Stimulated activated naive CD4-positive, alpha-beta T cell (primary cell): ENCODE measurements at places on chromosomes 4 and X.

DNA sequence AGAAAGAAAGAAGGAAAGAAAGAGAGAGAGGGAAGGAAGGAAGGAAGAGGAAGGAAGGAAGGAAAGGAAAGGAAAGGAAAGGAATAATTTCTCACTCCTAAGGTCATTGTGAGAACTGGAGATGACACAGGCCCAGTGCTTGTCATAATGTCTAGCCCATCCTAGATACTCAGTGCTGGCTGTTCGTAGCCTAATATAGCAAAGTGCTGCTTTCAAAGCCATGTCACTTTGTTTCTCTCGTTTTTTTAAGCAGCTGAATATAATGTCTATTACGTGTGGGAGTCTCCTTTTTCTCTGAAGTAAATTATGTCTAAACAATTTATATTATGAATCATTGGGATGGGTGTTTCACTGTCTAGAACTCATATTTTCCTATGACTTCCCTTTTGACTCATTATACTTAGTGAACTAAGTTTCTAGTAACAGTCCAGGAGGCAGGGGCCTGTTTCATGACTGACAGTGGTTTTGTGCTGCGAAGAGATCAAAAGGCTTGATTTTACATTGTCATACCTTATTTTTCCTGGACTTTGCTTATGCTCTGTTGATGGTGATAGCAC is 327.0 kb upstream of the ZFP42 start:
- DNase-seq = no peak

GRCh38 chrX:44036336-44036735 is 63.1 kb upstream of the NDP start:
- no peak for DNase-seq

- no peak for DNase-seq
Observed at GRCh38 chrX:136635235-136635634, 12.7 kb upstream of the CD40LG start.

DNA sequence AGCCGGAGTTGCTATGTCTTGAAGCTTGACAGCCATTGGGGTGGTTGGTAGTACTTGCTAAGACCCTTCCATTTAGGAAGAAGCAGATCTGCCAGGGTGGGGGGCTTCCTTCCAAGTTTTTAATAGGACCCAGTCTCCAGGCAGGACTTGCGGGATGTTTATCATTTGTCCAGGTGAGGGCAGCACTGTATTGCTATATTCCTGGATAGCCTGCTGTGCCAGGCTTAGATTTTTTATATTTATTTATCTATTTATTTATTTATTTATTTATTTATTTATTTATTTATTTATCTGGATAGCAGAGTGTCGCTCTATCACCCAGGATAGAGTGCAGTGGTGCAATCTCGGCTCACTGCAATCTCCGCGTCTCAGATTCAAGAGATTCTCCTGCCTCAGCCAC is 87.4 kb upstream of the CT45A1 start:
- DNase-seq = no peak

DNA sequence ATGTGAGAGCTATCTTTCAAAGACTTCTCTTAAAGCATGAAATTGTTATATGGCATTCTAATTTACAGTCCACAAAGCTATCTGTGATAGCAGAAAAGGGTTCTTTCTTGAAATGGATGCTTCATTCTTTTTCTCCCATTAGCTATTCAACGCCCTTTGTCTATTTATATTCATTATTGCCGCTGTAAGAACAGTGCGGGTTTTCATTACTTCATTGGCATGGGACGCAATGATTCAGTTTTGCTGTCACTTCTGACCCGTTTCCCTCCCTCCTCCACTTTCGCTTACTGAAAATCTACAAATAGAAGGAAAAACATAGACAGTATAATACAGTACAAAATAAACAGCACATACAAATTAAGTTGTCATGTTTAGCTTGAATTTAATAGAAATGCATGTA is 394.6 kb downstream of the PCDH7 start:
- DNase-seq = no peak

DNA sequence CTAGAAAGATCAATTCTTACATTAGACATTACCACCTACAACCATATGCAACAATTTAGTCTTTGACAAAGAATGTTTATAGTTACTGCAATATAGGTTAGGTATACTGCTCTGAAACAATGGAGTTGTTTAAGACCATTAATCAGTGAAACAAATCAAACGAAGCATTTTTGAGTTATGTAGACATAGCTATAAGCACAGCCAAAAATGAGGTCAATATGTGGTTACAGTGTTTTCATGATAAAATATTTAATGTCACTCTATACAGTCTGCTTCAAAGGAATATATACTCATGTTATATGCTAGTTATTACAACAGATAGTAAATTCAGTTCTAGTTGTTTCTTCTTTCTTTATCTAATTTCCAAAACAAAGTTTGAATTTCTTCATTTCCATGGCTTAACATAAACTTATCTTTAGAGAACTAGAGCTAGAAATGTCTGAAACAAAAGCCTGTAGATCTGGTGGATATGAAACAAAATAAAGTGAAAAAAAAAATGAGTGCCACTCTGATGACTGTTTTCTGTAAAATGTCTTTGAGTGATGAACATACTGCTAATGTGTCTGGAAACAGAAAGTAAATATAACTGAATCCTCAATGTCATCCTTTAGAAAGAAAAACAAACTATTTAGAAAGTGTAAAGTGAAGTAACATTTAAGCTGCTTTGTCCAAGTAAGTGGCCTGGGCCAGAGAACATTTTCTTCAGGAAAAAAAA is 809.0 kb downstream of the FAT4 start:
- DNase-seq = no peak

- DNase-seq = no peak
Observed at GRCh38 chrX:118571836-118572235, 76.2 kb downstream of the DOCK11 start.

GRCh38 chr4:176902710-176903323 is 110.1 kb upstream of the VEGFC start:
- no peak for DNase-seq

- DNase-seq = no peak
Observed at GRCh38 chrX:22310779-22311178, 38.1 kb downstream of the CBLL2 start.

DNA sequence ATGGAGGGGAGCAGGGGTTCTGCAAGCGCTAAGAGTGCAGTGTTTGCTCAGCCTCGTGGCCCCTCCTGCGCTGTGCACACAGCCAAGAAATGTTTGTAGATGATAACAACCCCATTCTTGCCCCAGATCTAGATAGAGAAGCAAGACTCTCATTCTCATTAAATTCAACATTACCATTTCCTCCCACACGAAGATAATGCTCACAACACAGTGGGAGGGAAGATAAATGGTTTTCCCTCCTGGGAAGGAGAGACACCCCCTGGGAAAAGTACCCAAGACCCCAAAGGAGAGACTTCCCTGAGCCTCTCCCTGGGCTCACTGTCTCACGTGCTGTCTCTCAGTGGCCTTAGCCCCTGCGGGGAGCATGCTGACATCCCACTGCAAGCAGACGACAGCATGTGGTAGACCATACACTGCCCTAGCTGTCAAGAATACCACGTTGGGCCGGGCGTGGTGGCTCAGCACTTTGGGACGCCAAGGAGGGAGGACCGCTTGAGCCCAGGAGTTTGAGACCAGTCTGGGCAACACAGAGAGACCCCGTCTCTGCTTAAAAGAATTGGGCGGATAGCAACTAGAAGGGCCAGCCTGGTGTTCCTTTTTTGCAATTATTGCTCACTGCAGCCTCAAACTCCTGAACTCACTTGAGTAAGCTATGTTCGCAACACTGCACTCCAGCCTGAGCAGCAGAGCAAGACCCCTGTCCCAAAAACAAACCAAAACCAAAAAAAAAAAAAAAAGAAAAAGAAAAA is 34.9 kb upstream of the IQSEC2 start:
- no peak for DNase-seq

- DNase-seq = no peak
Observed at GRCh38 chrX:112786076-112786475, 54.6 kb downstream of the AMOT start.

- no peak for DNase-seq
Observed at GRCh38 chrX:18351784-18352183, 2.7 kb downstream of the SCML2 start.

DNA sequence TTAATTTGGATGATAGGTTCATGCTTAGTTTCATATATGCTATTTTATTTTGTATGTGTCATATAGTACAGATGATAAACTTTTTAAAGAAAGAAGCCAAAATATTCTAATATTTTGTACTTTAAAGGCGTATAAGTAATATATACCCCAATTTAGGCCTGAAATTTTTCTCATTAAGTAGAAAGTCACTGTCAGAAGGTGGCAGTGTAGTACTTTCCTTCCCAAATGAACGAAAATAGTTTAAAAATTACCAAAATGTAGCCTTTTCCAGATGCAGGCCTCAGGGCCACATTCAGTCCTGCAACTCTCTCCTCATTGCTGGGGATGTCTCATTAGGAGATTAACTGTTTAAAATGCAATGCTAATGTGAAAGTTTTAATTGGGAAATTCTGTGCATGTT is 1263.6 kb downstream of the C4orf33 start:
- DNase-seq = no peak

- DNase-seq = no peak
Observed at GRCh38 chr4:75169427-75169826, 236.5 kb downstream of the PARM1 start.

DNA sequence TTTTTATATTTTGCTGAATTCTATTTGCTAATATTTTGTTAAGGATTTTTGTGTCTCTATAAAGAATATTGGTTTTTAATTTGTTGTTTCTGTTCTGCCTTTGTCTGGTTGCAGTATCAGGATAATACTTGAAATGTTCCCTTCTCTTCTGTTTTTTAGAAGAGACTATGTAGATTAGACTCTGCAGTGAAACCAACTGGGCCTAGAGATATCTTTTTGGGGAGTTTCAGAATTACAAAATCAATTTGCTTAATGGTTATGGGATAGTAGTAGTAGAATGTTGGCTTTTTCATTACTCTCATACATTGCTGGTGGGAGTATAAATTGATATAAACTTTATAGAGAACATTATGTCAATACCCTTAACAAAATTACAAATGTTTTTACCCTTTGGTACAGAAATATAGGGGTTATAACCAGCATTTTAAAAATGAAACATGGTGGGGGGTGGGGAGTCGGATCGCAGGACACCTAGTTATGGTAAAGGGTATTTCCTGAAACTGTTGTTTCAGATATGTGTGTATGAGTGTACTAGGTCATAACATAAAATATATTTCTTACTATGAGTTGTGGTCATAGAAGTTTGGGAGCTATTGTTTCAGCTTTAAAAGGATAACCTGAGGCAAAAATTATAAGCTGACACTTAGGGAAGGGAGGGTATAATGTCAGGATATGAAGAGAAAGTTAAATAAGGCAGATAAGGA is 29.0 kb downstream of the CLOCK start:
- DNase-seq = no peak

DNA sequence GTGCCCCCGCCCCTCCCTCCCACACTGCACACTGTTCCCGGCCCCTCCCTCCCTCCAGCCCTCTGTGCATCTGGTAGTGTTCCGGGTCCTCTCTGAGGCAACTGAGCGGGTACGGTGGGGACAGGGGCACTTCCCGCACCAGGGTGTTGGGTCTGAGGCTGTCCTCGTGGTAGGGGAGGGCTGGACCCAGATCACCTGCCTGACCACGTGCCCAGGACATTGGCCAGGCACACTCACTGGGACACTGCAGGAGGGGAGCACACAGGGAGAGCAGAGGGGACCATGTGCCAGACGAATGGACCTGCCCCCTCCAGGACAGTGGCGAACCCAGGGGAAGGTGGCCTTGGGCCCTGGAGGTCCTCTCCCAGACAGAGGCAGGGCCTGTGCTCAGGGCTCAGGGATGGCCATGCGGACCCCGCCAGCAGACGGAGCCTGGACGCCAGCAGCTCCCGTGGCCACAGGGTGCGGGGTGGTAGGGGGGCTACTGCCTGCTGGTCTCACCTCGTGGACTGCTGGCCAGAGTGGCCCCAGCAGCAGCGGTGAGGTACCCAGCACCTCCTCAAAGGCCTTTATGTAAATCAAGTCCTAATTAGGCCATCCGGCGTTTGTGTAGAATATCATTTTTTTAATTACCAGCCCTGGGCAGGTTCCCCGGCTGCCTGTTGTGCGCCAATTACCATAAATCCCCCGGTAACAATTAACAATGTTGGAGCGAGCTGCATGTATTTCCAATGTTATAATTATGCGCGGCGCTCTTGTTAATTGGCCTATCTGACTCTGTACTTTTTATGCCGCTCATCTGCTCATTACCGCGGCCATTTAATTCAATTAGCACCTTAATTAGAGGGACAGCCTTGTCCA is 106.9 kb downstream of the FAM53A start:
- DNase-seq = no peak

DNA sequence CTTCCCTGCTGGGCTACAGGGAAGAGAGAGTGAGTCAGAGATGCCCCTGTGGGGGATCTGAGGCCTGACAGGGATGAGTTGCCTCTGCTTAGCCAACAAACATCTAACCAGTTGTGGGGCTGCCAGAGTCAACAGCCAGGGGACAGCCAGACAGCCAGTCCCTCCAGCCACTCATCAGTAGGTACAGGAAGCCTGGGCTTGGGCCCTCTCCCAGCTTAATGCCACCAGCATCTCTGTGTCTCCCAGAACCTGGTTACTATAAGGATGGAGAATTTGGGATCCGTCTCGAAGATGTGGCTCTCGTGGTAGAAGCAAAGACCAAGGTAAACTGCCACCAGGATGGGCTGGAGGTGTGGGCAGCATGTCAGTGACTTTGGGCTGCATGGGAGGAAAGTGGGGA is 17.3 kb upstream of the SASH3 start:
- no peak for DNase-seq

- no peak for DNase-seq
Observed at GRCh38 chr4:74433541-74434172, 11.3 kb upstream of the AREG start.

DNA sequence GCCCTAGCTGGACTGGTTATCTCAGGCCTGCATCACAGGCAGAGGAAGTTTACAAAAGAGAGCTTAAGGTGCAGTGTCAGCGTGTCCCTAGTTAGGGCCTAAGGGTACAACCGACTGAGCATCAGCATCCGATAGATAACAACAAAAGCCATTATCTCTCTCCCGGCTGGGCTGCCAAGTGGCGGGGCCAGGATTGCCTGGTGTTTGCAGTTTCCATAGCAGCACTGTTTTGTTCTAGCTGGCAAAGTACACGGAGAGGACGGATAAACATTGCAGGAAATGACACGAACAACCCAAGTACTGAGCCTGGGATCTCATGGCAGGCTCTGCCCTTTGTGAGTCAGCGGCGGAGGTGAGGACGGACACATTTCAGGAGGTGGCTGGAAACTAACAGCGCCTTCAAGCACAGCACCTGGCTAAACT is 104.7 kb upstream of the NOCT start:
- DNase-seq = no peak

- DNase-seq = no peak
Observed at GRCh38 chr4:148445860-148446330, 3.7 kb upstream of the NR3C2 start.

DNA sequence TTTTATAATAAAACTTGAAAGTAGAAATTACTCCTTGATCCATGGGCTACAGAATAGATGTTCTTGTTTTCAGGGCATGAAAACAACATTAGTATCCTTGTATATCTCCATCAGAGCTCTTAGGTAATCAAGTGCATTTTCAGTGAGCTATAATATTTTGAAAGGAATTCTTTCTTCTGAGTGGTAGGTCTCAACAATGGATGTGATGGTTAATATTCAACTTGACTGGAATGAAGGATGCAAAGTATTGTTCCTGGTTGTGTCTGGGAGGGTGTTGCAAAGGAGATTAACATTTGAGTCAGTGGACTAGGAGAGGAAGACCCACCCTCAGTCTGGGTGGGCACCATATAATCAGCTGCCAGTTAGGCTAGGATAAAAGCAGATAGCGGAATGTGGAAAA is 100.1 kb downstream of the LCORL start:
- DNase-seq = no peak

GRCh38 chr4:76803522-76803921 is 94.4 kb downstream of the SOWAHB start:
- no peak for DNase-seq
